T-helper 1 cell (primary cell): ENCODE measurements at places on chromosomes 7 and 10.

DNA sequence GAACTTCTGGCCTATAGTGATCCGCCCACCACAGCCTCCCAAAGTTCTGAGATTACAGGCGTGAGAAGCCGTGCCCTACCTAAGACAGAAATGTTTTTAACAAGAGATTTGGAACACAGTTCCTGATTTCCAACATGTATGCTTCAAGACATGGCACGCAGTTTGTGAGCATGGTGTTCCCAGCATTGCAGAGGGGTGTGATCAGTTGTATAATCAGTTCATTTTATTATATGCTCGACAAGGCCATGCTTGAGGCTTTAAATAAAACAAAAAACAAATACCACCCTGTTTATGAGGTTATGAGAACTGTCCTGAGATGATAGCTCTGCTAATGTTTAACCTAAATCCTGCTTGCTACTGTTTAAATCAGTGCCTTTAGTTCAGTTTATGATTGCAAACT lies 60.2 kb downstream of the TASOR2 start:
- no peak for DNase-seq

DNA sequence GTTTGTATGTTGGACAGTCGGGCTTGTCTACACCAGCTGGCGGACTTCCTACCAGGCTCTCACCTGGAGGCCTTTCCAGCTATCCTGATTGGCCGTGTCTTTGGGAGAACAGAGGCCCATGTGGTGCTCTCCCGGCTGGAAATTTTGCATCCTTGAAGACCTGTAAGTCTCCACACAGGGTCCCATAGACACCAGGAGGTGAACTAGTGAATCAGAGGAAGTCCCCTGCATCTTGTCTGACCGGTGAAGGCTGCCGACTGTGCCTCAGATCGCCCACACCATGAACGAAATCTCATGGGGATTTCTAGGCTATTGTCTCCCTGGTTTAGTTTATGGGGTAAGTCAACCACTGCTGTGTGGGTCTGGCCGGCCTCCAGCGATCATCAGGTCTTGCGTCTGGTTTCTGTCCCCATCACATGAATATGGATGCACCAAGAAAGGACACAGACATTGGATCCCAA lies 108.4 kb upstream of the LYZL2 start:
- DNase-seq = no peak

DNA sequence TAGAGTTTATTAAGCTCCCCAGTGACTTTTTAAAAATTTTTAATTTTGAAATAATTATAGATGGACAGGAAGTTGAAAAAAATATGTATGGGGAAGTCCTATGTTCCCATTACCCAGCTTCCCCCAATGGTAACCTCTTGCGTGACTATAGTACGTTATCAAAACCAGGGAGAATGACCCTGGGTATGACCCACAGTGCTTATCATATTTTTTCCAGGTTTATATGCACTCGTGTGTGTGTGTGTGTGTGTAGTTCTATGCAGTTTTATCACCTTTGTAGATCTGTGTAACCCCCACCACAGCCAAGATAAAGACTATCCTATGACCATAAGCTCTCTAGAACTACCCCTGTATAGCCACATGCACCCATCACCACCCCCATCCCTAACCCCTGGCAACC lies 72.8 kb downstream of the TBXAS1 start:
- no peak for DNase-seq

DNA sequence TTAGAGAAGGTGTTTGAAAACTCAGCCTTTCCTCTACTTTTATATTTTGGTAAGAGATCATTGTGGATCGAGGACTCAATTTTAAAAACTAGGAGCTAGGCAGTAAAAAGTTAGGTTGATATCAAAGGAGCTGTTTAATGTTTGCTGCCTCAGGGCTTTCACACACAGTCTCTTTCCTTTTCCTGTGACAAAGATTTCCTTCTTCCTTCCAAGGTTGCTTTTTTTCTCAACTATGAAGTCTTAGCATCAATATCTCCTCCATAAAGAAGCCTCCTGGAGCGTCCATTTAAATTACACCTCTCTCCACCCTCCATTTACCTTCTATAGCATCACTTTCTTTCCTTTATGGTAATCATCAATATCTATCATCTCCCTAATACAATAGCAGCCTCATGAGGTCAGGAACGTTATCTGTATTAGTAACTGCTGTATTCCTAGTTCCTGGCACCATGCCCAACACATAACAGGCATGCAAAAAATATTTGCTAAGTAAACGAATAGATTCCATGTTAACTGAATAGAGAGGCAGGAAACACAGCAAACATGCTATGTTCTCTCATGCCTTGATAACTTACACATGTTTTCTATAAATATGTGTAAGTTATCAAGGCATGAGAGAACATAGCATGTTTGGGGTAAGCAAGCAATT lies 48.5 kb downstream of the GNAT3 start:
- no peak for DNase-seq

GRCh38 chr7:51307651-51308210 lies 8.9 kb downstream of the COBL start:
- no peak for DNase-seq

DNA sequence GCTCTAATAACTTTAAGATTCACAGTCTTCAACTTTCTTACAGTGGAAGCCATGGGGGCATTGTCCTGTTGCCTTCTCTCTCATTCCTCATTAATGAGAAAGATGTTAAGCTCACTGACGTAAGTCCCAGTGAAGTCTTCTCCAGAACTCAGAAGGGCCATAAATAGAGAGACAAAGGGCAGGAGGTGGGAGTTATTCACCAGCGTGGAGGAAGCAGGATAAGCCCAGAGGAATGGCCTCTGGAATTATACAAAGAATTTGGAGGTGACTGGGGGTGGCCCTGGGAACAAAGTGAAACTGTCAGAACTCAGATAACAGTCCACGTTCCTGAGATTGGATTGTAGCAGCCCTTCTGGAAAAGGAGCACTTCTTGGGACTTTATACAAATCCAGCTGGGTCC lies 52.4 kb downstream of the SORBS1 start:
- no peak for DNase-seq

DNA sequence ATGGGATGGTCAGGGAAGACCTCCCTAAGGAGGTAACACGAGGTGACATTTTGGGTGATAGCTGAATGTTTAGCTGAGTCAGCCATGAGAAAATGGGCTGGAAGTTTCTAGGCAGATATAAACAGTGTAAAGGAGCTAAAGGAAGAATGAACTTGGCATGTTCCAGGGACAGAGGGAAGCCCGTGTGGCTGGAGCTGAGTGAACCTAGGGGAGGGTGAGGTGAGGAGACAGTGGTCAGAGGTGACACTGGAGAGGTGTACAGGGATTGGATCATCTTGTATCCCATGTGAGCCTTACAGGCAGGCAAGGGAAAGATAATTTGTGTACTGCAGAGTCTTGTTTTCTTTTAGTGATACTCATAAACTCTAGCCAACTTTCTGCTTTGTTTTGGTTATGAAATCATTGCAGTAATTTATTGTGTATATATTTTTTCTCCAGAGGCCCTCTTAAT lies 1.8 kb downstream of the STARD3NL start:
- DNase-seq = no peak

- no peak for DNase-seq
These were observed 88.6 kb downstream of the DYNC2I1 start for GRCh38 chr7:158944950-158945349.

DNA sequence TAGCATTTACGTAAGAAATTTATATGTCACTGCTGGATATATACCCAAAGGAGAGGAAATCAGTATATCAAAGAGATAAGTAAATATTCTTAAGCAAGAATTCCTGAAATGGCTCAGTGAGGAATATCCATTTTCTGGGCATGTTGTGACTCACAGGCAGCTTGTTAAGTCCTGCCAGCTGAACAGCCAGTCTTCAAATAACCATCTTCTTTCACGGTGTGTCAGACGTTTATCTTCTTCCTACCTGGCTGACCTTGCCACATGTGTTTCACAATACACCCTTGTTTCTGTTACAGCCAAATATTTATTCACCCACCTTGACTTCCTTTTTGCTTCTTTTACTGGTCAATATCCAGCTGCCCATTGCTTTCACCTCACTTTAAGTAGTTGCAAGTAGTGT lies 648.1 kb downstream of the ANKRD7 start:
- DNase-seq = no peak

GRCh38 chr10:128483216-128483615 lies 357.0 kb upstream of the MKI67 start:
- no peak for DNase-seq

DNA sequence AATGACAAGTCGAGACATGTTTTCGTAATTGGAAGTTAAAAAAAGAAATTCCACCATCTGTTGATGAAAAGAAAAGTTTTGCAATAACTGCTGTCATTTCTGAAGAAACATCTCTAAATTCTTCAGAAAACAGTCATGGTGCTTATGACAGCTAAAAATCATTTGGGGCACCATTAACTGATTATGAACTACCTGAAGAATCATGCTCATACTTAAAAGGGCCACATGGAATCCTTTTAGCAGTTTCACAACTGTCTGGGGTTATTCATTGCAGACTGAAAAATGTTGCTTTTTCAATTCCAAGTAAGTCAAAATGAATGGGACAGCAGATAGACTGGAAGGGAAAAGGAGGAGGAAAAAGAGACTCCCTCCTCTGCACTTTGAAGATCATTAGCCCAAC lies 134.2 kb downstream of the CHN2 start:
- DNase-seq = no peak

GRCh38 chr10:65323802-65324201 lies 1602.0 kb upstream of the LRRTM3 start:
- no peak for DNase-seq

- DNase-seq = no peak
These were observed 281.4 kb downstream of the DNAJB6 start for GRCh38 chr7:157618091-157618726.

DNA sequence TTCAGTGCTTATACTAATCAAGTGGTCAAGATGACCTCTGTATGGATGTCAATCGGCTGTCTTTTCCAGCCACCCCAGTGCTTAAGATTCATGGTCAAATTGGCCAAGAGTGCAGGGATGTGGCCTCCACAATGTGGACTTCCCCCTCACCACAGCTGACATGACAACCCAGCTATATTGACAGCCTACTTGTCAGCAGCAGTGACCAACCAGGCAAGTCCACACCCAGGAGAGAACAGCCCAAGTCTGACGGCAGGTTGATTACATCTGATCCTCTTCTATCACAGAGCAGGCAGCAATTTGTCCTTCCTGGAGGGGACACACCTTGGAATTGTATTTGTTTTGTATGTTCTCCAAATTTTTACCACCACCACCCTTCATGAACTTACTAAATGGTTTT lies 8.2 kb upstream of the ERVW-1 start:
- no peak for DNase-seq

GRCh38 chr7:108289852-108290251 lies 159.7 kb upstream of the LAMB4 start:
- no peak for DNase-seq

DNA sequence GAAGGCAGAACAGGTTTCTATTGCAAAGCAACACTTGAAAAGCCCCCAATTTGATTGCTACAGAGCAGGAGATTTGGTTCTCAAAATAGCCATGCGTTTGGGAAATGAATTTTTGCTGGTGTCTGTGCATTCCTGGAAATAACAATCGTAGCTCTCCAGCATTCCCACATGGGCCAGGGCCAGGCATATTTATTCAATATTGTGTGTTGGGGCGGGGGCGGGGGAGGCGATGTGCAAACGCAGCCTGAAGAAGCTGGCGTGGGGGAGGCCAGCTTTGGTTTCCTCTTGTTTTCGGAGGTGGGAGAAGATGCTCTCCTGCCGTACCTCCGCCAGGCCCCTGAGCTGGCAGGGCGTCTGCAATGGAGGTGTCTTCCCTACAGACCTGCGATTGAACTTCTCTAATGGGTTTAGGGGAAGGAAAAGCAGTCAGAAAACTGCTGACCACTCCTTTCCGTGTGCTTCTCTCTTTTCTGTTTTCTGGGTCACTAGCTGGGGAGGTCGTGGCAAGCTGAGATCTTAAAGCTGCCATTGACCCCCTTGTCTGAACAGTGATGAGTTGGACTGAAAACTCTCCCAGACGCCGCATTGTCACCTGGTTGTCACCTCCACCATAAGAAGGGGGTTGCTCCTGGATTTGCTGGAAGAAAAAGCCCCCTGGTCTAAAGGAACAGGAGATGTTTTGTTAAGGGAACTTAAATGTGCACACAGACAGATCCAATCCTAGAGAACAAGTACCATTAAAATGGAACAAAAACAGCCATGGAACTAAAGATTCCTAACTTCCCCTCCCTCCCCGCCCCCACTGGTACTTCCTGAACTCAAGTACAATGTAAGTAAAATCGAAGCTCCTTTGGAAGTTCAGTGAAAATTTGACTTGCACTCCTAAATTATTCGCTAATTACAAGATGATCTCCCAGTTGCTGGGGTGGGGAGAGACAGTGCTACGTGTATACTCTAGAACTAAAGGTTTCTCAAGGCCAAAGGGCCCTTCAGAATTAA lies 56.4 kb upstream of the HABP2 start:
- no peak for DNase-seq

DNA sequence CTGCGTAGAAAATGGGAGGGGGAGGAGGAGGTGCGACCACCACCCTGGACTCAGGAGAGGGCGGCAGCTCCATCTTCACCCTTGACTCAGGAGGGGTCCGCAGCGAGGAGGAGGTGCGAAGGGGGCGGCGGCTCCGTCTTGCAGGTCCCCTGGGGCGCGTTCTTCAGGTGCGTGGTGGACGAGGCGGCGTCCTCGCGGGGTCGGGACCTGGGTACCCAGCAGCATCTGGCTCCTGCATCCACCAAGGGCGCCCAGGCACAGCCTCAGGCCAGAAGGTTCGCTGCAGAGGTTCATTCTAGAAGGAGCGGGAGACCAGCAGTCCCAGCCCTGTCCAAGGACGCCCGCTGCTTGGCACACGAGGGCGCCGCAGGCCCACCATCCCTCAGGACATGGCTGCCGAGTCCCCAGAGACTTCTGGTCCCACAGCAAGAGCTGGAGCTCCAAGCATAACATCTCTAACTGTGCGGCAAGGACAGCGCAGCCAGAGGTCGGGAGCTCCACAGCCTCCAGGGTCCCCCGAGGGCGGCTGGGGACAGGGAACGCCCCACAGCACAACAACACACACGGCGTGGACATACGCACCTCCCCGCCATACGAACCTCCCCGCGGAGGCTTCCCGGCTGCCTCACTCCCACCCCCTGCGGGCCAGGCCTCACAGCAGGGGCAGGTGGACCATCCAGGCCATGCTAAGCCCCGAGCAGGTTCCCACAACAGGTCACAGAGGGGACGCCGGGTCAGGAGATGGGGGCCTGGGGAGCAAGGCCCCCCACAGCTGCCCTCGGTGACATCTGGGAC lies 16.8 kb upstream of the DPYSL4 start:
- DNase-seq = no peak

DNA sequence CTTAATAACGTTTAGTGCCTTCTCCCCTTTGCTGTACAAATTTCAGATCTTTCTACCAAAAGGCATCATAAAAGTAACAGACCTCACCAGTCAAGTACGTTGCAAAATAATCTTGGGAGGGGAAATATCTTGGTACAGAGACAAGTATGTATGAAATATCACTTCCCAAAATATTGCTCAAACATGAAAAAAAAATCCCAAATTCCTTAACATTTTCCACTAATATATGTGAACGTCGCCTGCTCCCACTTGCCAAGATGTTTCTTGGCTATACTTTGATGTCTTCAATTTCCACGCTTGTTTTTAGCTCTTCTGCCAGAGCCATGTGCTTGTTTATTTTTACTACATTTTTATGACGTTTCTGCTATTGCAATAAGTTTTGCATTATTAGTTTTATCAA lies 223.5 kb downstream of the PLXNA4 start:
- no peak for DNase-seq
